ENCODE measurements at places on chromosomes 12 and 14. TPM values are rescaled to one million over a fixed set of nuclear protein-coding genes. Genes with fewer than 3 reads are reported as not detected.

DNA sequence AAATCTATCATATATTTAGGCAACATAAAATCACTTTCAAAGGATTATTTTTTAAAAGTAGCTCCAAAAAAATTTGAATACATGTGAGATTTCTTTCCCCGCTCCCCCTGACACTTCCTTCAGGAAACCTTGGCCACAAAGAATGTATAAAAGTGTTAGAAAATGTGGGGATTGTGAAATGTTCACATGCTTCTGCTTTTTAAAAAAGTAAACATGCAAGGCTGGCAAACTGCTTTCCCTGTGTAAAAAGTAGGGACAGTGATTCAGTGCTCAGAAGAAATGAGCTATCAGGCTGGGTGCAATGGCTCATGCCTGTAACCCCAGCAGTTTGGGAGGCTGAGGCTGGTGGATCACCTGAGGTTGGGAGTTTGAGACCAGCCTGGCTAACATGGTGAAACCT is 26.6 kb downstream of the MBIP start:
- no peak for DNase-seq

DNA sequence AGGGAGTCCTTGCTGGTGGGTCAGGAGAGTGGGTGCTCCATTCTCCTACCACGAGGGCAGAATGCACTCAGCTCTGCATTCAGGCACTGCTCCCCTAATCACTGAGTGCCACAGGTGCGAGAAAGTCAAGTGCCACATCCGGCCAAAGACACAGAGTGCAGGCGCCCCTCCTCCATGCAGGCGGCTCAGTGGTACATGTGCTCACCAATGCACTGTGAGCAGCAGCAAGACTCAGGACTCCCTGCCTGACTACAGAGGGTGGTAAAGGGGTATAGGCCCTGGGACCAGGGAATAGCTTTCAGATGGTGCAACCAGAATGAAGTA is 32.9 kb downstream of the ZFYVE21 start:
- DNase-seq = no peak

- no peak for DNase-seq
Measured at GRCh38 chr14:68979722-68980451, 785 bp upstream of the ACTN1 start.

GRCh38 chr12:2833810-2834209 is 1.0 kb downstream of the NRIP2 start:
- DNase-seq = no peak

- no peak for DNase-seq
Measured at GRCh38 chr14:58978343-58978742, 210.1 kb upstream of the DAAM1 start.

Gene GALNT8
- total RNA-seq = 2.1 TPM
